ENCODE measurements at places on chromosomes 16 and 17.

DNA sequence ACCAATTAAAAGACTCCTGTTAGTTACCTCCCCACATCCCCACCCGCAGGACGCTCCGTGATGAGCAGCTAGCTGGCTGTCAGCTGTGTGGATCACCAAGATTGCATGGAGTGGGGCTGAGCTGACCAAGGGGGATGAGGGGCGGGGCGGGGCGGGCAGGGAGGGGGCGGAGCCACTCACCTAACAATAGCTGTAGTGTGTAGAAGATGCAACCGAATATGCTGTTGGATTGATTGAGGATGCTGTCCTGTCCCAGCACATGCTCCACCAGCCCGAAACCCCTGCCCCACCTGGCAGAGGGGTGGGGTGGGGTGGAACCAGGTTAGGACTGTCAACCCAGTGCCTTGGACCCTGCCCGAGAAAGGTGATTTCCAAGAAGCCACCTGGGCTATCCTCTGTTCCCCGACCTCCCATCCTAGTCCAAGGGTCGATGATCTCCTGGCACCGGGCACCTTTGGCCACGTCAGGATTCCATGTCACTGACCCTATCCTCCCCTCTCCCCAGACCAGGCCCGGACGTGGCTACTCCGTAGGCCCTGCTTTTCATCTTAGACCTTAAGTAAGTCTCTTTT is 1.4 kb downstream of the VKORC1 start:
- no peak for DNase-seq

- no peak for DNase-seq
Measured at GRCh38 chr17:43779145-43780125, 658 bp upstream of the DUSP3 start.

- DNase-seq = no peak
Measured at GRCh38 chr17:79006794-79007503, 2.6 kb downstream of the CANT1 start.

- DNase-seq = no peak
Measured at GRCh38 chr17:63930951-63931575, 1.1 kb downstream of the CD79B start.

GRCh38 chr16:59042301-59042700 is 308.2 kb upstream of the GOT2 start:
- no peak for DNase-seq

DNA sequence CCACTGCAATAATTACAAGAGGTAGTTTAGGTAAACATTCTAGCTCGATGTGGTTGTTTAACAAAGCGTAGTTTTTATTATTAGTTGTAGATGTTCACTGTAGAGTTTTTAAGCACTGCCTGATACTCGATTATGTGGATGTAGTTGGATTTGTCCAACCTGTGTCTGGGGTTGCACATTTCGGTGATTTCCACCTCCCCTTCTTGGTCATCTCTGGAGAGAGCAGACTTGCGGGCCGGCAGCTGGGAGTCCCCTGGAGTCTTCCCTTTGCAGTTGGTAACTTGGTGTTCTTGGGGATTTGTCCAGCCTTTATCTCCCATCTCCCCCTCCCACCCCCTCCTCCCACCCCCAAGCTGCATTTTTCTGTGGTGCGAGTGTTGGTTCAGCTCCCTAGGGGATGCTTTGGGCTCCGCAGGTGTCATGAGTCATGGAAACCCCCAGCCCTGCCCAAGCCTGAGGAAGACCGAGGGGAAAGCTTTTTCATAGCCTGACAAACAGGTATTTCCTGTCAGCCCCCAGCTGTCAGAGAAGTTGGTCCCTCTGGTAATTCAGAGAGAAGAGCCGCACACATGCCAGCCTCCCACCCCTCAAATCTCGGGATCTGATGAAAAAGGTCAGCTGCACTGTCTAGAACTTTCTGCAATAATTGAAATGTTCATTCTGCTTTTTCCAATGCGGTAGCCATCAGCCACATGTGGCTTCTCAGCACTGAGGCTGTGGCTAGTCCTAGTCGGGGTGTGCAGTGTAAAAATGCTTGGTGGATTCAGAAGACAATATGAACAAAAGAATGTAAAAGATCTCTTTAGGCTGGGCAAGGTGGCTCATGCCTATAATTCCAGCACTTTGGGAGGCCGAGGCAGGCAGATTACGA is 50.3 kb downstream of the KSR1 start:
- no peak for DNase-seq

DNA sequence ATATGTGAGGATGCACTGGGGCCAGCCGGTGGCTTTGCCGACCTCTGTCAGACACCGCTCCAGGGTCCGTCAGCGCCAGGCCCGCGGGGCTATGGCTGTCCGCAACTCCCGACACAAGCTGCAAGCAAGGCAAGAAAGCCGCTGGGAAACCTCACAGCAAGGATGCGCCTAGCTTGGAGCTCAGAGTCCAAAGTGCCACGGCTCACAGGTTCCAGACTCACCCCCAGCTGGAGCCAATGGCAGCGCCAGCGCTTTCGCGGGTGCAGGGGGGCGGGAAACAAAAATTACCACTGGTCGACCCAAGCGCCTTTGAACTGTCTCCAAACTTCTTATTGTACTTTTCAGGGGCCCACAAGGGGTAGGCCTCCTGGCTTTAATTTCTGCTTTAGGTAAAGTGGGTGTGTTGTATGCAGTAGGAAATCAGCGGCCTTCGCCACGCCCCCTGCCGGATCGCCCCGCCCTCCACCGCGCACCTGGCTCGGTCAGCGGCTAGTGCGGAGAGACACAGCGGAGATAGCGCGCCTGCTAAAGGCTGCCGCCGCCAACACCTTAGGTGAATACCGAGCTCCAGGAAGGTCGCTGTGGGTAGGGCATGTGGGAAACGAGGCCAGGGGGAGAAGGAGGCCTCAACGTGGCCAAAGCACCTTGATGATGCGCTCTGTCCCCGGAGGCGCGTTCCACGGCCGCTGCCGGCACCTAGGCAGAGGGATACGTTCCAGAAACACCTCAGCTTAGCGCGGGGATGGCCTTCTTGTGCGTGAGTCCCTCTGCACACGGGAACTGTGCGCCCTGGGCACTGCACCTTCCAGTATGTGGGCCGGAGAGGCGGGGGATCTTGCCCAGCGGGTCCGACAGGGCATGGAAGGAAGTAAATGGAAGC is 61.0 kb upstream of the RBL2 start:
- DNase-seq = no peak

- no peak for DNase-seq
Measured at GRCh38 chr17:45663772-45664171, 120.3 kb upstream of the CRHR1 start.

DNA sequence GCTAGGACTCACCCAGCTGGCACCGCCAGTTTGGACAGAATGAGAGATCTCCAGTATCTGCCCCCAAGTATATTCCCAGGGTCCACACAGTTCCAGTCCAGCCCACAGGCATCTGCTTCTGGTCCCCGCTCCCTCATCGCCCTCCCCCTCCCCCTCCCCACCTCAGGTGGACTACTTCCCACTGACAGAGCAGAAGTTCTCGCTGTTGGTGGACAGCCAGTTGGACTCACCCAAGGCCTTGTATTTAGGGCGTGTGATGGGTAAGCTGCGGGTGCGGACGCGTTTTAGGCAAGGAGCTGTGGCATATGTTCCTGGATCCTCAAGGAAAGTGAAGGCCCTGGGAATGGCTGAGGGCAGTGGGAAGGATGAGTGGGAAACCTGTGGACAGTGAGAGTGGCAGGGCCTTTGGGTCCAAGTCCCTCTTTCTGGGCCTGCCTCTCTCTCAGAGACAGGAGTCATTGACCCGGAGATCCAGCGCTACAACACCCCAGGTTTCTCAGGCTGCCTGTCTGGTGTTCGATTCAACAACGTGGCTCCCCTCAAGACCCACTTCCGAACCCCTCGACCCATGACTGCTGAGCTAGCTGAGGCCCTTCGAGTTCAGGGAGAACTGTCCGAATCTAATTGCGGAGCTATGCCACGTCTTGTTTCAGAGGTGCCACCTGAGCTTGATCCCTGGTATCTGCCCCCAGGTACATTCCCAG is 14.9 kb downstream of the CNTNAP1 start:
- no peak for DNase-seq

GRCh38 chr16:23182679-23183542 is at the start of gene SCNN1G:
SCNN1G (plus strand) TSS chr16:23182745; CDS start chr16:23186272, 3,527 bp downstream.
- DNase-seq = no peak

DNA sequence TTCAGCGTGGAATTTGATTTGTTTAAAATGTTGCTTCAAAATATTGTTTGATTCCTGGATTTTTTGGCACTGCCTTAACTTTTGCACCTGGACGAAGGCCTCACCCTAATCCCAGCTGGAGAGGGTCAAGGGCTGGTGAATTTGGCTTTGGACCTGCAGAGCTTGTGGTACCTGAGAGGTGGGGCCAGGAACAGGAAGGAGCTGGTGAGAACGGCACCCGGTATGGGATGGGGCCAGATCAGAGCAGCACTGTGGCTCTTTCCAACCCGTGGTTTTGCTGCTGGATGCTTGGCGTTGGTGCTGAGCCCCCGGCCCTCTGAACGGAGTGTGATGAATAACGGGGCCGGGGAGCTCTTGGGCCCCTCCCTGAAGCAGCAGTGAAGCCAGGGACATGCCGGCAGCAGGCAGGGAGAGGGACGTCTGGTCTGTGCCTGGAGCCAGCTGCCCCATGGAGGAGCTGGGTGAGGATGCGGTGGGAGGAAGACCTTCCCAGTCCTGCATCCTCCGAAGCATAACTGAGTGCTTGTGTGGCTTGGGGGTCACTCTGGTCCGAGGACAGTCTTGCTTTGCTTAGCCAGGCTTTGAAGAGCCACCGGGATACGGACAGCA is 275.4 kb downstream of the SEC14L1 start:
- DNase-seq = no peak
